ENCODE measurements at places on chromosomes 4 and X. TPM values are rescaled to one million over a fixed set of nuclear protein-coding genes. Genes with fewer than 3 reads are reported as not detected.

Gene HSFX4
- not detected for total RNA-seq

Gene DCX
- total RNA-seq, result not detected

Gene NSG1
- total RNA-seq, result not detected

Gene TEX13B
- not detected for total RNA-seq

Gene APELA
- total RNA-seq, result not detected

Gene NALF2
- not detected for total RNA-seq

Gene ADH1B
- total RNA-seq, result 17.2 TPM

Gene RPA4
- 2.6 TPM for total RNA-seq

Gene PPARGC1A
- 0.59 TPM for total RNA-seq

Gene HTT
- 66.3 TPM for total RNA-seq

Gene PDLIM3
- 0.59 TPM for total RNA-seq

All from subcutaneous preadipocyte (primary cell).